ENCODE measurements at places on chromosomes 12 and 14.
A peak's percentile ranks its signal among the peaks of the same experiment; 100 is the strongest.

DNA sequence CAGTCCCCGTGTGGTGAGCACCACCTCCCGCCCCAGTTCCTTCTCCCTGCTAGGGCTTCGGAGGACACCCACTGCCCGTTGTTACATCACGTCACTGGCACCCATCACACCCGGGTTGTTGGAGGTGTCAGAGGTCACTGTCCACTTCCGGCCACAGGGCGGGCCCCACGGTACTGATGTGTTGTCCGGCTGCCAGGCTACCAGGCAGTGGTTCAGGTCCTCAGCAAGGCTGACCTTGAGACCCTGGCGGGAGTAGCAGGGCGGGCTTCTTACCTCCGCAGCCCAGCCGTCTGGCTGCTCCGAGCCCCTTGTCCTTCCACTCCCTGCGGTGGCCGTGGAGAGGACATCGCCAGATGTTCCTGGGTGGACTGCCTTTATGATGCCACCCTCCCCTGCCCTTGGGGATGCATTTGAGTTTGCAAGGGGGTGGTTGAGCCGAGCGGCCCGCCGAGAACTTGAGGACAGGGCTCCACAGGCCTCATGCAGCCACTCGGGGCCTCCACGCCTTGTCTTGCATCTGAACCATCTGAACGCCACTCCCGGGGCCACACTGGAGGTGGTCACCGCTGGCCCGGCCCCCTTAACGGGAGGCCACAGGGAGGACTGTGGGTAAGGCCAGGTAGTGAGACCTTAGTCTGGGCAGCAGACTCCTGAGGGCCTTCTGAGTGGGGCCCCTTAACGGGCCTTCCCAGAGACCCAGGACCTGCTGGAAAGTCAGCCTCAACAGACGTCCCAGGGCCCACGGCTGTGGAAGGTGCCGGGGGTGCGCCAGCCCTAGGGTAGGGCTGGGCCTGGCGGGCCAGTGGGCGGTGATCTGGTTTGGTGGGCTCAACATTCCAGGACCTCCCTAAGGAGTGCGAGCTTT is 27.1 kb upstream of the PLD4 start:
- DNase-seq, result no peak

- DNase-seq, result no peak
These were observed 11.2 kb upstream of the PNMA1 start for GRCh38 chr14:73725116-73726024.

GRCh38 chr14:105229099-105229655 is 19.2 kb upstream of the BTBD6 start:
- no peak for DNase-seq

GRCh38 chr12:103865151-103865730 is 24.2 kb upstream of the NT5DC3 start:
- DNase-seq, result no peak

GRCh38 chr14:81485781-81486180 is 47.9 kb downstream of the SEL1L start:
- DNase-seq, result no peak

- no peak for DNase-seq
These were observed 45.2 kb downstream of the VEZT start for GRCh38 chr12:95262808-95263207.

GRCh38 chr14:73591690-73592449 is at the start of gene ACOT4:
ACOT4 (plus strand) TSS chr14:73591873; CDS start chr14:73591960, 87 bp downstream.
- DNase-seq, result no peak

DNA sequence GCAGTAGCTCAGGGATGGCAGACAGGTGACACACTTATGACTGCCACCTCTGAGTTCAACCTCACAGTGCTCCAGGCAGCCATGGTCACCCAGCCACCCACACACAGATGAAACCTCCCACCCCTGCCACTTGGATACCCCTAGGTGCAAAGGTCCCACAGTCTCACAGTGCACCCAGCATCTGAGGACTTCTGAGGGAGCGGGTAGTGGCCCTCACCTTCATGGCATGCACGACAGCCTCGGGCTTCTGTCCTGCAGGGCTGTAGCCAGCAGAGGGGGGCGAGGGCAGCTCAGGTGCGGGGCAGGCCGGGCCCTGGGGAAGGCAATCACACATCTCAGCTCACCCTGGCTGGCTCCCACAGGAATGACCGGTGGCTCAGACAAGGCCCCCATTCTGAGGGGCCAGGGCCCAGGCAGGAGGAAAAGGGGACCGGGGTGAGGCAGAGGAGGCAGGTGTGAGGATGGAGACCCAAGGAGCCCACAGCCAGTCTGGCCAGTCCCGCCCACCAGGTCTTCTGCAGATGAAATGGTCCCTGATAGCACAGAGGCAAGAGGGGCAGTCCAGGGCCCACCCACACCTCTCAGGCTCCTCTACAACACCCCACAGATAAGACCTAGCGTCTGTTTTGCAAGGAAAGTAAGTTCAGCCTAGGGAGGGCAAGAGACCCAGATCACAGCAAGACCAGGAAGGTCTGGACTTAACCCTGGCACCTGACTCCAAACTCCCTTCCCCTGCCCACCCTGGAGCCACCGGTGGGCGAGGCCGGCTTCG is 35.8 kb downstream of the CCNK start:
- no peak for DNase-seq

- no peak for DNase-seq
These were observed 35.5 kb upstream of the STON2 start for GRCh38 chr14:81435391-81436295.

DNA sequence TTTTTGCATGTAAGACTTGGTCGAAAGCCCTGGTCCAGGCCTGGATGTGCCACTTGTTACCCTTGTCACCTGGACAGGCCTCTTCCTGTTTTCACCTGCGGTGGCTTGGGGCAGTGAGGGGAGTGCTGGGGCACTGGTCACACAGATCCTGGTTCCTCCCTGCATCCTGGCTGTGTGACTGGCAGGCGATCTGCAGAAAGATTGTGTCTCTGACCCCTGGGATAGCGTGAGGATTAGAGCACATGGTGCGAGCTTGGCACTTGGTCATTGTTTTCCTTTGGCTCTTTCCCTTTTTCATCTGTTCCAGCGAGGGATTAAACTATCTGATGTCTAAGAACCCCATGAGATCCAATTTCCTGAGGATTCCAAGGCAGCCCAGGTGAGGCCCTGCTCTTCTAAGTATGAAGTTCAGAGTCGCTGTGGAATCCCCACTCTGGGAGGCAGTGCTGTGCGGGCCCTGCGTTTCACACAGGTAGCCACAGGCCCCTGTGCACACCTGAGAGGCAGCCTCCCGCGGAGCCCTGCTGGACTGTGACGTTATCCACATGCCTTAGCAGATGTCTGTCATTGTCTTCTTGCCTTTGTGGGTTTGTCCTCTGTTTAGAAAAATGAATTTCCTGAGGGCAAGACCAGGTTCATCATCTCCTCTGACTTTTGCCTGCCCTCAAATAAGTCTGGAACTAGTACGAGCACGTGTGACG is 288.4 kb downstream of the CACNA1C start:
- no peak for DNase-seq

GRCh38 chr12:45878630-45879255 is 111.6 kb downstream of the SCAF11 start:
- no peak for DNase-seq

- DNase-seq, result peak; percentile 37
These were observed 594 bp downstream of the ZCCHC8 start for GRCh38 chr12:122499991-122500684.

- DNase-seq, result no peak
These were observed 334.6 kb downstream of the SYT1 start for GRCh38 chr12:79199166-79199565.
